ENCODE measurements at places on chromosomes 6 and 20.

- DNase-seq = no peak
These were observed 4.2 kb downstream of the MLN start for GRCh38 chr6:33799454-33800113.

- DNase-seq = no peak
These were observed 289.6 kb downstream of the PREX1 start for GRCh38 chr20:48538058-48538825.

DNA sequence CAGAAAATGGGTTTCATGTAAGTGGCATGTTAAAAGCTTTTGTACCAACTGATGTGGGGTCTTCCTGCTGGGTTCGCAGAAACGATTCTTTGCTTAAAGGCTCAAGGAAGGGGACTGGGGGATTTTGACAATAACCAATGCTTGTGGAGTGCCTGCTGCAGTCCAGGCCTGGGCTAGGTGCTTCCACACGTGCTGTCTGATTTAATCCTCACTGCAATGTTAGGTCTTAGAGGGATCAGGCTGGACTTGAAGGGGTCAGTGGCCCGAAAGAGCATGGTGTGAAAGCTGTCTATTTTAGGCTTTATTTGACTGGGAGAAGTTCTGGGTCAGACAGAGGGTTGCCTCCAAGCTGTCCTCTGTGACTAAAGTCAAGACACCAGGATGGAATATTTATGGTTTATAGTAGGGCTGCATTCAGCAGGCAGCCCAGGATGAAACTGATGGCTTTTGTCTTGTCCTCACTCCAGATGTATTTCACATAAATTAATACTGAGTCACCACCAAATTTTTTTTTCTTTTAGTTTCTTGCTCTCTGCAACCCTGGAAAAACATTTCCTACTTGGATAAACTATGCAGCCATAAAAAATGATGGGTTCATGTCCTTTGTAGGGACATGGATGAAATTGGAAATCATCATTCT lies 219.1 kb downstream of the ZMYND8 start:
- no peak for DNase-seq

- DNase-seq = no peak
These were observed 96.1 kb downstream of the MAFB start for GRCh38 chr20:40592941-40593340.

GRCh38 chr6:699319-699718 lies 6.4 kb upstream of the EXOC2 start:
- DNase-seq = no peak

DNA sequence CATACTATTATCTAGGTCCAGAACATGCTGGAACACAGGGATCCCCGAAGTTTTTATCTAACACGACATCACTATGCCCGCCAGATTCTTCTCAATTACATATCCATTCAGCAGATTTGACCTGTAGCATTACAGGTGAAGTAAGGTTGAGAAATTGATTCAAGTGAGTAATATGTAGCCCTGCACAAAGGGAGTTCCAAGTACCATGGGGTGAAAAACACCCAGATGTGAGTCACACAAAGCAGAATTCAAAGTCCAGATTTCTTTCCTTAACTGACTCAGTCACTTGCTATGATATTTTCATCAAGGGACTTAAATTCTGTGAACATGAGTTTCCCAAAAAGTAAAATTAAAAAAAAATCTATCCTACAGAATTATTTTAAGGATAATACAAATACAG lies 655.4 kb upstream of the PTCHD4 start:
- DNase-seq = no peak

GRCh38 chr20:10631126-10631525 lies 42.7 kb downstream of the JAG1 start:
- DNase-seq = no peak

GRCh38 chr6:99189823-99190721 lies 159.4 kb downstream of the FAXC start:
- DNase-seq = no peak

GRCh38 chr6:41215777-41216176 lies 12.4 kb upstream of the TREML4 start:
- DNase-seq = no peak

GRCh38 chr6:149842331-149842730 lies 21.8 kb downstream of the LRP11 start:
- no peak for DNase-seq

GRCh38 chr6:1593286-1593957 lies 16.3 kb upstream of the FOXC1 start:
- no peak for DNase-seq

GRCh38 chr6:170448751-170449630 lies 104.1 kb downstream of the PSMB1 start:
- DNase-seq = no peak

DNA sequence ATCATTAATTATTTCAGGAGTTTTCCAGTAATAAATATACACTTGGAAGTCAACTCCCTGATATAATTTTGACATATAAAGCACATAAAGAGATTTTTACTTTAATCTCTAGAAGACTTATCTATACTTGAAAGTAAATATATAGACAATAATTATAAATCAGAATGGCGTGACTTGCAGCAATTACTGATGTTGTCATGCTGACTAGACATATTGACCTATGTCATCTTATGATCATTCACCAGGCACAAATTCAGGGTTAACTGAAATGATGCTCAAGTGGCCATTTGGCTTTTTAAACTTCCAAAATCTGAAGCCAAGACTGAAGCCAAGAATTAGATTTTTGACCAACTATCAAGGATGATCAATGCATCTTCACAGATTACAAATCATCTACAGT lies 192.2 kb downstream of the MCHR2 start:
- DNase-seq = no peak

- DNase-seq = no peak
These were observed 31.0 kb downstream of the CDK5RAP1 start for GRCh38 chr20:33370291-33370690.

DNA sequence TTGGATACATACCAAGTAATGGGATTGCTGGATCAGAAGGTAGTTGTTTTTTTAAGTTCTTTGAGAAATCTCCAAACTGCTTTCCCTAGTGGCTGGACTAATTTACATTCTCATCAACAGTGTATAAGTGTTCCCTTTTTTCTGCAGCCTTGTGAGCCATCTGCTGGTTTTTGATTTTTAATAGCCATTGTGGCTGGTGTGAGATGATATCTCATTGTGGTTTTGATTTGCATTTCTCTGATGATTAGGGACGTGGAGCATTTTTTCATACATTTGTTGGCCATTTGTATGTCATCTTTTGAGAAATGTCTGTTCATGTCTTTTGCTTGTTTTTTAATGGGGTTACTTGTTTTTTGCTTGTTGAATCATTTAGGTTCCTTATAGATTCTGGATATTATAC lies 34.8 kb downstream of the TOP1 start:
- no peak for DNase-seq

- no peak for DNase-seq
These were observed 117.5 kb downstream of the EYA4 start for GRCh38 chr6:133358574-133359150.

DNA sequence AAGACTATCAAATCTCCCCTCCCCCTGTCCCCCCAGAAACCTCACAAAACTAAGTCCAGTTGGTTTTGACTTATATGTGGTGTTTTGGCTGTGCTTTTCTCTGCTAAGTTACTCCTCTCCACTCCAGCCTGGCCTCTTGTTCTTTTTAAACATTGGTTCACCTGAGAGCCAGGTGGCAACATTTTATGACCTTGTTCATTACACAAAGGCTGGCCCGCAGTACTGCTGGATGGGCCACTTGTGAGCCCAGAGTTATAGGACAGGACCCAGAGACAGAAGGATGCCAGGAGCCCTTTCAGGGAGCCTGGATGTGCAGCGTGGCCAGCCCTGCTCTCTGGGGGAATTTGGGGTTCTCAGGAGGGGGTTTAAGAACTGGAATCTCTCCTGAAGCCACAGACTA lies 90.0 kb downstream of the RAMACL start:
- DNase-seq = no peak

GRCh38 chr6:113160306-113161017 lies 696.7 kb upstream of the MARCKS start:
- DNase-seq = no peak

DNA sequence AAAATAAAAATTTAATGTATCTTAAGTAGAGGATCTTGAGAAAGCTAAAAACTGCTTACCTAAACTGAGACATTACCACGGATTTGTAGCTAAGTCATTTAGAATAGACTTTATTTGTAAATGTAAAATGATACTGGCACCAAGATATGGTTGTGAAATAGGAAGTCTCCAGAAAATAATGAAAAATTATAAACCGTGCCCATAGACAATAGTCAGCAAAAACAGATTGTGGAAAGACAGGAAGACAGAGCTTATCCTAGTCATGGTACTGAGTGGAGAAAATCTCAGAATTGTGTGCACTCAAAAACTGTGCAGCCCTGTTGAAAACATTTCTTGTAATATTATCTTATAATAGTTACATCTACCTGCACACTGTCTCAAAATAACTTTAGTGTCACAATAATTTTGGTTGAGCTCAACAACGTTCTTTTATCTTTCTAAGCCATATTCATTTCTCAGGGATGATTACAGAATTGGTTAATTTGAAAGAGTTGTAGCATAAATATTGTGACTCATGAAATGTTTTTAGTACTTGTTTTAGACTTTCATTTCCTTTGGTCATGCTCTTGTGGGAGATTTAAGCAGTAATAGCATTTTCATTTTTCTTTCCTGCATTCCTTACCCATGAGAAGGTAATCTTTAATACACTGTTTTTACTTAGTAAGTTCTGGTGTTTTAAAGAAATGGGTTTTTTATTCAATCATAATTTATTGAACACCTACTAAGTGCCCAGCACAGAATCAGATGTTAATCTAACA lies 174.5 kb downstream of the SOX4 start:
- DNase-seq = no peak

GRCh38 chr6:131685266-131685780 lies 15.9 kb downstream of the OR2A4 start:
- no peak for DNase-seq

GRCh38 chr6:163494279-163494727 lies 79.8 kb downstream of the QKI start:
- DNase-seq = no peak

DNA sequence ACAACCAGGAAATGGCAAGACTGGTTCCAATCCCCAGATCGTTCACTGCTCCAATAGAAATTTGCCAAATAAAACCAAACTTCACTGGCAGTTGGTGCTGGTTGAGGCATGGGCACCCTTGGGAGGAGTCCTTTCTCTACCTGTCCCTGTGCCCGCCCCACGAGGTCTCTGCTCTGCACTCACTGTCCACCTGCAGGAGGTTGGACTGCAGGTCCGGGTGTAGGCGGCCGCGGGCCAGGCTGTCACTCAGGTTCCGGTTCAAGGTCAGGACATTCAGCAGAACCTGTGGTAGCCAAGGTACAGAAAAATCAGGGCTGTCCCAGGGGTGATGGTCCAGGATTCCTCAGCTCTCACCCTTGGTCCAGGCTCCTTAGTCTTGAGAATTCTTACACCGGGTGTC lies 22.9 kb downstream of the GGT7 start:
- DNase-seq = no peak

- no peak for DNase-seq
These were observed 52.4 kb upstream of the SPDEF start for GRCh38 chr6:34608321-34609091.

GRCh38 chr6:134421501-134421900 lies 103.6 kb upstream of the SGK1 start:
- DNase-seq = no peak

DNA sequence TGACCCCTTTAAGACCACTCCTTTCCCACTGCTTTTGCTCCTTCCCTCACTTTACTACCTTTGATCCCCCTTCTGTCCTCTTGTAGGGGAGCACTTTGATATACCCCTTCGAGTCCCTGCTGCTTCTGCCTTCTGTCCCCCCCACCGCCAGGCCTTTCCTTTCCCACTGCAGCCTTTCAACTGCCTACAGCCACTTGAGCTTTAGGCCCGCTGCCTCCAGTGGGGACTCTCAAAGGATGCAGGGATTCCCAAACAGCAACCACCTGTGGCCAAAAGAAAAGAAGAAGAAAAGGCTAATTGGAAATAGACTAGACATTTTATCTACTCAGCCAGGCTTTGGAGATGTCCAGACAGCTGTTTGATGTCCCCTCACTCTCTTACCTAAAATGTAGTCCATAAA lies 77.0 kb upstream of the DTNBP1 start:
- DNase-seq = no peak

DNA sequence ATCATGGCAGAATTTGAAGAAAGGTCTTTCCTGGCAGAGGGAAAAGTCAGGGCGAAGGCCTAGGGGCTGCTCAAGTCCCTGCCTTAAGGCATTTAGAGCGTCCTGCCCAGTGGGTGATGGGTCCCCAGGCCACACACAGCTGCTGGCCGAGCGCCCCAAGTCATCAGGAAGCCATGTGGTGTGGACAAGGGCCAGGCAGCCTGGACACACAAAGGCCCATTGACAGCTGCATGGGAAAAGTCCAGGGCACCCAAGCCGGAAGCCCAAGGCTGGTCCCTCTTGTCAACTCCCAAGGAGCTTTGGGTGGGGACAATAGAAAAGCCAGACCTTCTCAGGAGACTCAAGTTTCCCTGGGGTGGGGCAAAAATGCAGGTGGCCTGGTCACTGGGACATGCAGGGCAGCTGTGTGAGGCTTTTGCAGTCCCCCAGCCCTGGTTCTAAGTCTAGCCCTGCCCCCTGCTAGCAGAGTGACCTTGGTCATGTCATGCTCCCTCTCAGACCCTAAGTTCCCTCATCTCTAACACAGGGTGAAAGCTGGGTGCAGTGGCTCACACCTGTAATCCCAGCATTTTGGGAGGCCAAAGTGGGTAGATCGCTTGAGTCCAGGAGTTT lies 44.3 kb upstream of the PTGIS start:
- no peak for DNase-seq

GRCh38 chr20:33716498-33716897 lies 3.6 kb downstream of the PXMP4 start:
- no peak for DNase-seq

- no peak for DNase-seq
These were observed 19.3 kb upstream of the SRC start for GRCh38 chr20:37326666-37327065.

GRCh38 chr6:119713903-119714302 lies 364.3 kb upstream of the MAN1A1 start:
- DNase-seq = no peak

GRCh38 chr6:142907544-142907943 lies 37.4 kb downstream of the HIVEP2 start:
- no peak for DNase-seq

GRCh38 chr6:28940294-28940857 lies 16.6 kb upstream of the TRIM27 start:
- DNase-seq = no peak

GRCh38 chr6:11806561-11807317 lies 28.1 kb upstream of the ADTRP start:
- no peak for DNase-seq

DNA sequence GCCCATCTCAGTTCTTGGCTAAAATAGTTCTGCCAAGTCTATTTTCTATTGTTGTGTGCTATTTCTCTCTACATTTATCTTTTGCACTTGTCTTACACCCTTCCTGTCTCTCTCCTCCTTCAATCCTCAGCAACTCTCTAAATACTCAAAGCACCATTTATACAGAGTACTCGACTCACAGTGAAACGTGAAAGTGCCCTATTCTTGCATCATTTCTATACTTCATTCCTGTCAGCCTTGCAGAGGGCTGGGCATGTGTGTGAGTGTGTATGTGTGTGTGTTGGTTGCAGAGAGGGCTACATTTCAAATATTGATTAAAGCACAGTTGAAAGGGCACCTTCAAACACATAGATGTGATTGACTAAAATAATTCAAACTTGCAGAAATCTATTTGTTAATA lies 373.2 kb upstream of the MANEA start:
- DNase-seq = no peak

GRCh38 chr20:23148731-23149570 lies 62.8 kb upstream of the CD93 start:
- no peak for DNase-seq

GRCh38 chr6:30810813-30811339 lies 66.5 kb upstream of the IER3 start:
- DNase-seq = peak; percentile 57
